CD4-positive, alpha-beta T cell treated with Interleukin-15 for 4 hours (primary cell): ENCODE measurements at places on chromosomes 13 and 19.

DNA sequence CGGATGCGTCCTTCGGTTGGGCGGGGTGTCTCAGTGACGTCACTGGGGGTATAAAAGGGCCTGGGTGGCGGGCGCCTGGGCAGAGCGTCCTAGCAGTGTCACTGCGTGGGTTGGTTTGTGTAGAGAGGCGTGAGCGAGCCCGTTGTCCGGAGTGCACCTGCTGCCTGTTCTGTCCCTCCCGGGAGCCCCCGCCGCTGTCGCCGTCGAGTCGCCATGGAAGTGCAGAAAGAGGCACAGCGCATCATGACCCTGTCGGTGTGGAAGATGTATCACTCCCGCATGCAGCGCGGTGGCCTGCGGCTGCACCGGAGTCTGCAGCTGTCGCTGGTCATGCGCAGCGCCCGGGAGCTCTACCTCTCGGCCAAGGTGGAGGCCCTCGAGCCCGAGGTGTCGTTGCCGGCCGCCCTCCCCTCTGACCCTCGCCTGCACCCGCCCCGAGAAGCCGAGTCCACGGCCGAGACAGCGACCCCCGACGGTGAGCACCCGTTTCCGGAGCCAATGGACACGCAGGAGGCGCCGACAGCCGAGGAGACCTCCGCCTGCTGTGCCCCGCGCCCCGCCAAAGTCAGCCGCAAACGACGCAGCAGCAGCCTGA lies 2.9 kb downstream of the IER2 start:
- DNase-seq = peak; percentile 98

DNA sequence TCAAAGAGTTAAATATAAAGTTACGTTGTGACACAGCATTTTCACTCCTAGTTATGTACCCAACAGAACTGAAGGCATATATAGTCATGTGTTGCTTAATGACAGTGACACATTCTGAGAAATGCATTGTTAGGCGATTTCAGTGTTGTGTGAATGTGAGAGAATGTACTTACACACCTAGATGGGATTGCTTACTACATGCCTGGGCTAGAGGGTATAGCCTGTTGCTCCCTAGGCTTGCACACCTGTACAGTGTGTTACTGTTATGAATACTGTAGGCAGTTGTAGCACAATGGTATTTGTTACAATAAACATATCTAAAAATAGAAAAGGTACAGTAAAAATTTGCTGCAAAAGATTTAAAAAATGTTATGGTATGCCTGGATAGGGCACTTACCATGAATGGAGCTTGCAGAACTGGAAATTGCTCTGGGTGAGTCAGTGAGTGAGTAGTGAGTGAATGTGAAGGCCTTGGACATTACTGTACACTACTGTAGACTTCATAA lies 89.2 kb downstream of the DHRS12 start:
- no peak for DNase-seq

DNA sequence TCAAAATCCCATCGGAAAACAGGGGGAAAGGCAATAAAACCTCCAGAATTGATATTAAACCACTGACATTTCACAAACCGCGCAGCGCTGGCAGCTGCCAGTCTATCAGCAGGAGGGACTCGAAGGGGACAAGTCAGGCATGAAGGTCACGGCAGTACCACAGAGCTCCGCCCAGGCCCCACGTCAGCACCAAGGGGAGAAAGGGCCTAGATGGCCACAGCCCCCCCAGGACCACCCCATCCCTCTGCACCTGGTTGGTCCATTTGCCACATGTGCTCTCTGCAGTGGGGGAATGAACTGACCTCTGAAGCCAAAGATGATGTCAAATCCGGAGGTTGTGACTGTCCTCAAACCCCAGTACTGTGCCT lies 9.5 kb upstream of the VSTM2B start:
- DNase-seq = no peak

DNA sequence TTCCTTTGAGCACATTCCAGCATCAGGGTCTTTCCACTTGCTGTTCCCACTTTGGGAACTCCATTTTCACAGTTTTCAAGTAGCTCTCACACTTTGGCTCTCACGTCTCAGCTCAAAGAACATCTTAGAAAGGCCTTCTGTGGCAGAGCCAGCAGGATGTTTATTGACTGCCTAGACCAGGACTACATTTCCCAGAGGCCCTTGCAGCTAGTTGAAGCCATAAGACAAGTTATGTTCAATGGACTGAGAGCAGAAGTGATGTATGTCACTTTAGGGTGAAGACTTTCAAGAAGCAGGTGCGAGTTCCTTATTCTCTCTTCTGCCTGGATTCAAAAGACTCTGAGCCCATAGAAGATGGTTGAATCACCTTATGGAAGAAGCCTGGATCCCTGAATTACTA lies 4.3 kb upstream of the HAUS5 start:
- no peak for DNase-seq

DNA sequence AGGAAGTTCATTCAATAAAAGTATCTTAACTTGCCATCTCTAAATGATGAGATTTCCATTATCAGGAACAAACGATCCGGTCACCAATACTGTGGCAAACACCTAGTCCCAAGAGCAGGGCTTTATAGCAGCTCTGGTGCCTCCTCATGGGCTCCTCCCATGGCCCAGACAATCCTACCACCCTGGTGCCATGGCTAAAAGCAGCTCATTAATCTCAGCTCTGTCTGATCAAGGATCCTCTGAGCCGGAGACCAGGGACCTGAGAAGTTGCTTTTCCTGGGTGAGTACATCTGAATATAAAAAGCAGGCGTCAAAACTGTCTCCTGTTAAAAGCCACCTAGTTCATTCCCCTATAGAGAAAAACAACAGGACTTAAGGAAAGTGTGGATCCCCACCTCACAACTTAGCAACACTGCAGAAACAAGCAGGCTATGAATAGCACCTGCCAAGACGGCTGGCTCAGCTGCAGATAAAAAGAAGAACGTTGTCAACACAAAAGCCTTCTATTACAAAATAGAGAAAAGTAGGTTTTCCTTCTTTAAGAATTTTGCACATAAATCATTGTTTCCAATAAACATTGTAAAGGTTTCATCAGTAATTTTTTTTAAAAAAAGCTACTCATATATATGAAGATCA lies 30.3 kb downstream of the TSHZ3 start:
- DNase-seq = no peak

DNA sequence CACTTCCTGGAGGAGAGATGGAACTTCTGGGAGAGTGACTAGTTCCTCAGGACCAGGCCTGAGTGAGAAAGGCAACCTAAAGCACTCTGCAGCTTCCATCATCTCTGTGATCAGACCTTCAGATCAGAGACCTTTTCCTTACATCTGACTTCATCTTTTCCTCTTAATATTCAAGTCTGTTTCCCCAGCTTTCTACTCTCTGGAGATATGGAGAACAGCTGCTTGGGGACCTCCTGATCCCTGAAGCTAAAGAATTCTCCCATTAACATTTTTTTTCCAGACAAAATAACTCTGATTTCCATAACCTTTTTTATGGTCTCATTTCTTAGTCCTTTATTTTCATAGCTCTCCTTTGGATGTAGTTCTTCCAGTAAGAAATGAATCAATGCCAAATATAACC lies 133.4 kb upstream of the FNDC3A start:
- DNase-seq = no peak

DNA sequence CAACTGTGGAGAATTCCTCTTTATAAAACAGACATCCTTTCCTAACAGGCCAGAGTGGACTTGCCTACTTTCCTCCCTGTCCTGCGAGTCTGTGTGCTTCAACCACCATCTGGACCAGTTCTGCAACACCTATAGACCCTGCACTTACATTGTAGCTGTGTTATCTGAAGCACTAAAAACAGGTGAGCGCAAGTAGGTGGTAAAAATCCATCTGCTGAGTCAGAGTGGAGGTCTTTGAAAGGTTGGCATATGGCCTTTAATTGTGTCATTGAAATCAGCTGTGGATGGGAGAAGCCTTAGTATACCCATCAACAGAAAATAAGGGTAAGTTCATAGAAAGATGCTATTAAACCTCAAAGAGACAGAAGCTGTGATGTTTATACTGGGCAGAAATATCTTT lies 7.6 kb upstream of the NALCN start:
- DNase-seq = no peak

- DNase-seq = no peak
These were observed 54.9 kb downstream of the SIAH3 start for GRCh38 chr13:45796426-45797235.

DNA sequence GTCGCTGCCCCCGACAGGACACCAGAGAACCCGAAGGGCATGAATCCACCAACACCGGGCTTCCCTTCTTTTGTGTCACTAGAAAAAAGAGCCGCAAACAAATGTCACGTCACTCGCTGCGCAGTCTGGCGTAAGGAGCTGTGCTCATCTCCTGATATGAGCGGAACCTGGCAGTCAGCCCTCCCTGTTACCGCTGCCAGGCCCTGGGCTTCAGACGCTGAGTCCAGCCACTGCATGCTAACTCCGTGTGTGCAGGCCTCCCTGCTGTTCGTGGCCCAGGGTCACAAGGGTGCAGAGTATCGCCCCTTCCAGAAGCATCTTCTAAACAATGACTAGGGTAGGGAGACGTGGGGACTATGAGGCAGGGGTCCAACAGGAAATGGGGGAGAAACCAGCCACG lies 71.3 kb downstream of the SLC7A1 start:
- DNase-seq = no peak

DNA sequence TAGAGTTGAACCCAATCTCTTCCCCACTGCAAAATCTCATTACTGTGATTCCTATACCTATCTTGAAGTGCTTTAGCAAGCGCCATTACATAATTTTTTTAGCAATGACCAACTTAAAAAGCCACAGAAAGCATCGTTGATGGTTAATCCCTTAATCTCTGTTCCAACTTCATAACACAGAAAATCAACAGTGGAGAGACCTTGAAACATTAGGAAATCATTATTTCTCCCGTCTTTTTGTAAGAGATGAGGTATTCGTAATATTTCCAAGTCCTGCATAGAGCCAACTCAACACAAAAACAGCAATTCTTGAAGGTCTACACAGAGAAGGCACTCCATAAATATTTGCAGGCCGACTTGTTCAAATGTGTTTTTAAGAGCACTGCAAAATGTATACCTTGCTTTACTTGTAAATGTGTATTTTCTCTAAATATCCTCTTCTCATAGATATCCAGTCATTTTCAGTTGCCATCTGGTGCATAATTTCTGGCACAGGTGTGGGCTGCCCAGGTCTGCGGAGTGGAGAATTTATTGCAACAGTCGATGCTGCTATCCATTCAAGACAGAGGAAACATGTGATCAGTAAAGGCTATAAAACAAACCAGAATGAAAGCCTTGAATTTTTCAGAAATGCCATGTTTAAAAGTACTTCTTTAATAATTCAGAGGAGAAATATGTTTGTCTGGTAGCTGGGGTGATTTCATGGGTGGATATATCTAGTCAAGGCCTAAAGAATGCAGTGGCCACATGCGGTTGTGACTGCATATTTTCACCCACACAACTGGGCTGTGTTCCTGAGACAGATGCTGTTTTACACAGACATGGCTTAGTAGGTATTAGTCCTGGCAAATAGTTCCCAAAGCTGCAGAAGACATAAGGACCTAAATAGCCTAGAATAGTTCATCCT lies 234.3 kb upstream of the STARD13 start:
- no peak for DNase-seq

GRCh38 chr19:34556488-34556887 lies 74.9 kb downstream of the WTIP start:
- no peak for DNase-seq

- DNase-seq = peak; percentile 60
These were observed 6.7 kb upstream of the PLIN4 start for GRCh38 chr19:4524808-4525562.

DNA sequence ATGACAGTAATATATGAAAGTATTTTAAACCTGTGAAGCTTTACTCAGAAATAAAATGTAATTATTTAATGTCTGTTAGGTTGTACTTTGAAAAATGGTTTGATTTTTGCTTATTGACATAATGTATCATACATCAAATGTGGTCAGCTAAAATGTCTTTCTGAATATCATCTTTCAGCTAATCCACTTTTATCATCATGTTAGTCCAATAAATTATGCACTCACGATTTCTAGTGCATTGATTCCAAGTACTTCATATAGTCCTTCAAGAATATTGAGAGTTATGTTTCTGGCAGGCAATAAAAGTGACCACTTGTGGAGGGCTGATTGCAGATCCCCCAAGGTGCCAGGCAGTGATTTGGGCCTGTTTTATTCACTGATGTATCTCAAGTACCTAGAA lies 1204.1 kb downstream of the OLFM4 start:
- DNase-seq = no peak

DNA sequence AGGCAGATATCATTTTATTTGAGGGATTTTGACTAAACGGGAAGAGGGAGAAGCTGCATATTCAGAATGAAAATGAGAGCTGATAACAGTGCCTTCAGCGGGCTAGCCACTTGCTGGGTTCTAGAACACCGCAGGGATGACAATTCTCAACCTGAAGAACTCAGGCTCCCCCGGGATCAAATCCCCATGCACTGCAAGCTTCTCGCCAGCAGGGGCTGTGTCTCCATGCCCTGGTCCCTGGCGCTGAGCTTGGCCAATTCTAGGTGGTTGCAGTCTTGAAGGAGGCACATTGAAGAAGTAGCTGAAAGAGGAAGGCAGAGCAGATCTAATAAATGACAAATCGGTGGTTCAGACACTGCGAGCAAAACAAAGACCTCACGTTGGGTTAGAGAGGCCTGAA lies 128.7 kb downstream of the UQCRFS1 start:
- no peak for DNase-seq

- DNase-seq = no peak
These were observed 12.4 kb upstream of the TMEM255B start for GRCh38 chr13:113746671-113747070.

DNA sequence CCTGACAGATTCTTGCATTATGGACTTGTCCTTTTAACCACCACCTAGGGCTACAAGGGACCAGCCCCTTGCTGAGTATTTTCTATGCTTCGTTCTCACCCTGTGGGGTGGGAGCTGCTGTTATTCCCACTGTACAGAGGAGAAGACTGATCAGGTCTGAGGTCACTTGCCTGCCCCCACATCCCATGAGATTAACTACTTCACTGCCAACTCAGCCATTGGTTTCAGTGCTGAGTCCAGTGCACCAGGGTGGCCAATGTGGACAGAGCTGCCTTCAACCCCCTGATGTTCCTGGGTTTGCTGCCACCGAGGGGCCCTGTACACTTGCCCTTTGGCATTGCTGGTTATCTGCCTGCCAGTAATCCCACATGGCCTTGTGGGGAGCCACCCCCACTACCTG lies 6.9 kb downstream of the PRKACA start:
- no peak for DNase-seq

DNA sequence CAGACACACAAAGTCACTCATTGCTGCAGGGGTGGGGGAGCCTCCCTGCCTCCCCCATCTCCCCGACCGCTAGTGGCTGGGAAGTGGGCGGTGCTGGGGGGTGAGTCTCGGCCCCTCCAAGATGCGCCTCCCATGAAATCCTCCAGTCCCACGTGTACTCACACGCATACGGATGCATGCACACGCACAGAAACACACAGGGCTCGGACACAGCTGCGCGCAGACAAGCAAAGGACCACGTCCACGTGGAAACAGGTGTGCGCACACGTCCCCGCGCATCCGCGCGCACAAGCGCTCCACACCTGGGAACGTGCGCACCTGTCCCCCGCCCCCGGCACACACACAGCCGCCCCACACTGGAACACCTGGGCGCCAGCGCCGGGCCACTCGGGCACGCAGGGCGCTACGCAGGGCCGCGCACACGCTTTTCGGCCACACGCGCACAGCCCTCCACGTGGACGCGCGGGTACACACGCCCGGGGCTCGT lies 687 bp downstream of the MATK start:
- DNase-seq = no peak

- no peak for DNase-seq
These were observed 614.1 kb downstream of the UQCRFS1 start for GRCh38 chr19:28598861-28599260.

- DNase-seq = no peak
These were observed 332 bp downstream of the IRGQ start for GRCh38 chr19:43595605-43595998.
